ENCODE measurements at places on chromosomes 3 and 15.

- no peak for DNase-seq
Observed at GRCh38 chr3:126917232-126917804, 65.6 kb upstream of the PLXNA1 start.

DNA sequence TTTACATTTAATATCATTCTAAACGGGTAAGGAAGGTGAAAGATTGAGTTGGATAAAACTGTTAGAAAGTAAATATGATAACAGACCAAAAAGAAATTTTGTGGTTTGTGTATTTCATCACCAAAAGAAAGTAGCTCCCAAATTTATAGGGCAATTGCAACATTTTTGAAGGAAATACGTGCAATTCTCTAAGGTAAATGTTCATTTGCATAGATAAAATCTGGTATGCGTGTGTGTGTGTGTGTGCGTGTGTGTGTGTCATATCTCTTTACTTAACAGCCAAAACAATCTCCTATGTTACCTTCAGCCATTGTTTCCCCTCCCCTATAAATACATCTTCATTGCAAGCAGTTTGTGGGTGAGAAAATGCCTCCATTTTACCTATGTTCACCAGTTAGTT, 208.4 kb downstream of the TNIK start:
- DNase-seq: no peak

DNA sequence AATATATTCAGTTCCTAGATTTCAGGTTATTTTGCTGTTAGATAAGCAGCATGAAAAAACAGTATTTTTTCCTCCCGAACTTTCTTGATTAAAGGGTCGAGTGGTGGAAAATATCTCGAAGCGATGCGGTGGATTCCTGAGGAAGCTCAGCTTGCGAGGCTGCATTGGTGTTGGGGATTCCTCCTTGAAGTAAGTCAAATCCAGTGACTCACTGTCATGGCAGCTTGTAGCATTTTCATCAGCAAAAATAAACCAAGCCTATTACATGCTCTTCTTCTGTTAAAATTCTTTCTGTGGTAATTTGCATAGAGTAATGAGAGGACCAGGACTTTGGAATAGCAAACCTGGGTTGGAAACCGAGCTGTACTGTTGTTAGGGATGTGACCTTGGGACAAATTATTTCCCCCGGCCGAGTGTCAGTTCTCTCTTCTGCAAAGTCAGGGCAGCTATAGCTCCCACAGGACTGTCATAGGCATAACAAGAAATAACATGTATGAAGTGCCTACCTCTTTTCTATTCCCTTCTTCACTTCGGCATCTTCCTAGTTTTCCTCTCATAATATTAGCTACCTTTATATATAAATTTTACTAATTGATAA, 75.6 kb downstream of the UBP1 start:
- no peak for DNase-seq

- no peak for DNase-seq
Observed at GRCh38 chr15:87707071-87707470, 549.5 kb downstream of the NTRK3 start.

DNA sequence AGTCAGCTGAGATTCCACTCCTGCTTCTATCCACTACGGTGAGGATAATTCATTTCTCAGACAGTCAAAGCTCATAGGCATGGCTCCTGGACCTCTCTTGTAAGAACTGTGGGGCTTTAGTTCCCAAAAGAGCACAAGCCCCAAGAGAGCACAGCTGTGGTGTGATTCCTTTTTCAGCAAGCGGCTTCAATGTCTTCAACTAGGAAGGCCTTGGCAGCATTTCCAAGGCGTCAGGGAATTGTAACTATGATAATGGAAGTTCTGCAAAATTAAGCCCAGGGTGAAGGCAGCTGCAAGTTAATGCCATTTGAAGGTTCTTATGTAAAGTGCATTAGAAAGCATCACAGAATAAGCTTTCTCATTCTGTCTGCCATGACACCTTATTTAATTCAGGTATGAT, 657.1 kb downstream of the GRM7 start:
- DNase-seq: no peak

- DNase-seq: no peak
Observed at GRCh38 chr15:70008697-70009290, 88.9 kb downstream of the TLE3 start.

DNA sequence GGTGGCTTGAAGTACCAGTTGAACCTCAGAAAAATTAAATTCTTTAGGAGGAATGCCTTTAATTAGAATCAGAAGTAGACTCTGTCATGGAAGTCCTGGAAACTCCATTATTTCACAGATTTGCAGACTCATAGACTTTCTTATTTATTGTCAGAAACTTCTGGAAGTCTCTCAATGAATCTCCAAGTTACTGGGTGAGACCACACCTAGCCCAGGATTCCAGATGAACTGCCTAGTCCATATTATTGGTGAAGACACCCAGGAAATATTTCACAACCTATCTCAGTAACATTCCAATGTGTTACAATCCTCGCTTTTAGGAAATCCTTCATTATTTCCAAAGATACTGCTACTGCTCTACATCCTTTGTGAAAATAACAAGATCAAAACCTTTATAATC, 6.5 kb upstream of the THBS1 start:
- no peak for DNase-seq

- no peak for DNase-seq
Observed at GRCh38 chr3:41715376-41715775, 246.5 kb downstream of the ULK4 start.

DNA sequence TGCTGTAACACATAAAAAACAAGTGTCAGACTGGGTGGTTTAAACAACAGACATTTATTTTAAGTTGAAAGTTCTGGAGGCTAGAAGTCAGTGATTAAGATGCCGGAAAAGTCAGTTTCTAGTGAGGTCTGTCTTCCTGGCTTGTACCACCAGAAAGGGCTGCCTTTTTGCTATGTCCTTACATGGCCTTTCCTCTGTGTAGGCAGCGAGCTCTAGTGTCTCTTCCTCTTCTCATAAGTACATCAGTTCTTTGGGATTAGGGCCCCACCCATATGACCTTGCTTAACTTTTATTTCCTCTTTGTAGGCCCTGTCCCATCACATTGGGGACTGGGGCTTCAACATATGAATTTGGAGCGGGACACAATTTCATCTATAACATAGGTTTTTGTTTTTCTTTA, 128.0 kb downstream of the BBX start:
- no peak for DNase-seq

DNA sequence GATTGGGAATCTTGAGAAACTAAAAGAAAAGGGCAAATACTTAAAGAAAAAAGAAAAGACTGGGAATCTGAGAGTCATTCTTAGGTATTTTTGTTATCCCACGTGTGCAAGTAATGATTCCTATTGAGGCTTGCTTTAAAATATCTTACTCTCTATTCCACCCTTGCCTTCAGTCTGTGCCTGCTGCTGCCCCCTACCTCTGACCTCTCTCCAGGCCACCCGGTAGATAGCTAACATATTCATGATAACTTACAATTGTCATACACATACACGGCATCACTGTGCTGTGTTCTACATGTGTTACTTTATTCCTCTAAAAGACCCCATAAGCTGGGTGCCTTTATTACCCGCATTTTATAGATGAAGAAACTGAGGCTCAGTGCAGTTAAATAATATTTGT, 27.8 kb upstream of the ATP13A3 start:
- DNase-seq: no peak

DNA sequence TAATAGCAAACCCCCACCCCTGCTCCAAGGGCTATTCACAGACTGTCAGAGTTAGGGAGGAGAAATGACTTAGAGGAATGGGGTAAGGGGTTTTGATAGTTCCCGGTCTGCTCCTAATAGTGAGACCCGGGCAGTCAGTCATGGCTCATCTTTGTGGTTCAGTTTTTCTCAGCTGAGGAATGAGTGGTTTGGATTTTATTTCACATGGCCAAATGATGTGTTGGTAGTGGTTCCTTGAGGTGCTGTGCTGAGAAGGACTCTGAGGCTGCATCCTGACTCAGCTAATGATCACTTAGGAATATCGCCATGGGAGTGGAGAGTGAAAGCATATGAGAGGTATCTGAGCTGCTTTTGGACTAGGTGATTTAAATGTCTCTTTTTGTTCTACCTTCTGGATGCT, 80.2 kb downstream of the LPP start:
- no peak for DNase-seq

- DNase-seq: no peak
Observed at GRCh38 chr3:36648241-36649034, 115.9 kb downstream of the DCLK3 start.

- DNase-seq: no peak
Observed at GRCh38 chr3:10764259-10765051, 51.6 kb upstream of the SLC6A11 start.

GRCh38 chr3:62955126-62955525, 79.9 kb upstream of the CADPS start:
- no peak for DNase-seq

- DNase-seq: no peak
Observed at GRCh38 chr15:88348579-88349230, 92.2 kb upstream of the NTRK3 start.

- DNase-seq: no peak
Observed at GRCh38 chr3:166071-166470, 30.5 kb upstream of the CHL1 start.

DNA sequence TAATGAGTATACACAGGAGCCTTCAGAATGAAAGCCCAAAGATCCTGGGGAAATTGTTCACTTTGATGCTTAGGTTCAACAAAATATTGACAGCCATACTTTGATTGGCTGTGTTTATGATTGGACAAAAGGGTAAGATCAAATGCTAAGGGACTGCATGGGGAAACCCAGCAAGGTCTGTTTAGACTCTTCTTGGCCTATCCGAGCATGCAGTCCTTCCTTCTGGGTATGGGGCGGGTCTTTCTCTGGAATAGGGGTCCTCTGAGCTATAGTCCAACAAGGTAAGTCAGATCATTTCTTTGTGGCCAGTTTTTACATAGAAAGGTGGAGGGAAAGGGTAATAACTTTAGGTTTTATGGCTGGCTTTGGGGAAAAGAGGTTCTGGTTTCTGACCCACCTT, 52.9 kb upstream of the ACKR4 start:
- no peak for DNase-seq

- DNase-seq: no peak
Observed at GRCh38 chr3:153209596-153209995, 47.6 kb downstream of the RAP2B start.

DNA sequence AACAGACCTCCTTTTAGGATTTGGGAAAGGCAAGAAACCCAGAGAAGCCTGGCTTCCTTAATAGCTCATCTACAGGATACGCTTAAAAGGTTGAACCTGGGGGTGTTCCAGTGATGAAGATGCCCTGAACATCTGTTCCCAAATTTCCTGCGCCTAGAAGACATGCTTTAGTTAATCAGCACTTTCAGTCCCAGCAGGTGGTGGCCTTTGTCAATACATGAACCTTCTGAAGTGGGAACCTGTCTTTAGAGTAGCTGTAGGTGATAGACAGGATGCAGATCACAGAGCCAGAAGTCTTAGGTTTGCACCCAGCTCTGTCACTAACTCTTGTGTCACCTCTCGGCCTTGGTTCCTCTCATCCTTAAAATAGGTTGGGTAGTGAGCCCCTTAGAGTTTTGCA, 149.7 kb upstream of the SYNPR start:
- no peak for DNase-seq

DNA sequence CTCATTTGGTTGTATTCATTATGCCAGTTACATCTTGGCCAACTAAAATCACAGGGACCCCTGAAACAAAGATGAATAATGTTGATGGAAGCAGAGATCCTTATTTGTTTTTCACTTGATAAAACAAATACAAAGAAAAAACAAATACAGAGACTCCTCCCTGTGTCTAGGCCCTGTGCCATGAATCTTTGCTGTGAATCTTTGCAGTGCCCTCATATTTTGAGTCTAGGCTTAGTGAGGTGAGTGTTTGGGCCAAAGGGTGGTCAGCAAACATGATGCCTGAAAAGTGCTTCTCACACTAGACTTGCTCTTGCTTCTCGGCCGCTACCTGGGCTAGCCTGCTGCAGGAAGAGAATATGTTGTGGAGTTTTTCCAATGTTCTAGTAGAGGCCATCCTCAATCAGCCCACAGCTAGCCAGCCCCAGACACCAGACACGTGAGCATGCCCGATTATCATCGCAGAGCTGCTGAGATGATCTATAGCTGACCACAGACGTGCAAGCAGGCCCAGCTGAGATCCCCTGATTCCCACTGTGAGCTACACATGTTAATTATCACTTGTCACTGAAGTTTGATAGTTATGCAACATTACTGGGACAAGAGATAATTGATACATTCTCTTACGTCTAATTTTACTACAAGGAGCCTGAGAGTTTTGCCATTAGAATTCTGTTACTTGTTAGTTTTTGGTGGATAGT, 191.4 kb downstream of the THRB start:
- DNase-seq: no peak

DNA sequence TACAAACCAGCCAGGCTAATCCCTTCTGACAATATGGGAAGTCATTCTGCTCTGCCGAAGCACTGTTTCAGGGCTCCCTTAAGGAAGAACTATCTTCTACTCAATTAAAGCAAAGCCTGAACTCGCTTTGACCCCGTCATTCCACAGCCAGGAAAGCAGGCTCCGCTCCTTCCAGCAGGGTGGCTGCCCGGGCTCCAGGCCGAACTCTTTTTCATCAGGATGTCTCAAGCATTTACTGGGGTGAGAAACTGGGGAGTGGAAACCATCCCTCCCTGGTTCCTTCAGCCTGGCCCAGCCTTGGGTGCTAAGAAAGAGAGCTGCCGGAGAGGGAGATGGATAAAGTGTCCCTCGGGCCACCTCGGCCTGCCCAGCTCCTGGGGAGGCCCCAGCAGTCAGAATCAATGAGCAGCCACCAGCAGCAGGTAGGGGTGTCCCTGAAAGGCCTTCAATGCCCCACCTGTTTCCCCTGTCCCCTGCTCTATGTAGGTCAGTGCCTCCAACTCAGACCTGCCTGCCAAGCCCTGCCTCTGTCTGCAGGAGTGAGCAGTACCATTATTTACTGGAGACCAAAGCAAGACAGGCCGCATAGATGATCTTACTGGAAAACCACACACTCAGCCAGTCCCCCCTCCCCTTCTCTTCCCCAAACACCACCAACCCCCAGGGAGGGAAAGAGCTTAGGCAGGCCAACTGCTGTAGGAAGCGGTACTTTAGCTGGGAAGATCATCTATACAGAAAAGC, 225.6 kb upstream of the TLE3 start:
- no peak for DNase-seq

GRCh38 chr15:81896356-81896755, 149.5 kb downstream of the MEX3B start:
- no peak for DNase-seq

DNA sequence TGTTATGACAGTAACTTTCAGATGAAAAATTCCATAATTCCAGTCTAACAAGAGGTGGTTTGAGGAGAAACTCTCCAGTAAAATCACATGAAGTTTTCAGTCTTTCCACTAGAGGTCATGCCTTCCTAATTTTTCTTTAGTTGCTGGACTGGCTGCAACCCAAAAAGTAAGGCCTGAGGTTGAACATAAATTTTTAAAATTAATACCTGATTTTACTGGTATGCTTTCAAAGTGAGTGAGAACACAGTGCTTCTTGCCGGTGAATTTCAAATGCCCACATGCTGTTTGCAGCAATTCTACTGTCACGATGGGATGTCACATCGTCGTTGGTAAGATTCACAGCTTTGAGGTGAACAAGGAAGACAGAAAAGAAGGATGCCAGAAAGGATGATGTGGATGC, 89.0 kb upstream of the FGF12 start:
- DNase-seq: no peak
